ENCODE measurements at places on chromosomes 1 and 21.

DNA sequence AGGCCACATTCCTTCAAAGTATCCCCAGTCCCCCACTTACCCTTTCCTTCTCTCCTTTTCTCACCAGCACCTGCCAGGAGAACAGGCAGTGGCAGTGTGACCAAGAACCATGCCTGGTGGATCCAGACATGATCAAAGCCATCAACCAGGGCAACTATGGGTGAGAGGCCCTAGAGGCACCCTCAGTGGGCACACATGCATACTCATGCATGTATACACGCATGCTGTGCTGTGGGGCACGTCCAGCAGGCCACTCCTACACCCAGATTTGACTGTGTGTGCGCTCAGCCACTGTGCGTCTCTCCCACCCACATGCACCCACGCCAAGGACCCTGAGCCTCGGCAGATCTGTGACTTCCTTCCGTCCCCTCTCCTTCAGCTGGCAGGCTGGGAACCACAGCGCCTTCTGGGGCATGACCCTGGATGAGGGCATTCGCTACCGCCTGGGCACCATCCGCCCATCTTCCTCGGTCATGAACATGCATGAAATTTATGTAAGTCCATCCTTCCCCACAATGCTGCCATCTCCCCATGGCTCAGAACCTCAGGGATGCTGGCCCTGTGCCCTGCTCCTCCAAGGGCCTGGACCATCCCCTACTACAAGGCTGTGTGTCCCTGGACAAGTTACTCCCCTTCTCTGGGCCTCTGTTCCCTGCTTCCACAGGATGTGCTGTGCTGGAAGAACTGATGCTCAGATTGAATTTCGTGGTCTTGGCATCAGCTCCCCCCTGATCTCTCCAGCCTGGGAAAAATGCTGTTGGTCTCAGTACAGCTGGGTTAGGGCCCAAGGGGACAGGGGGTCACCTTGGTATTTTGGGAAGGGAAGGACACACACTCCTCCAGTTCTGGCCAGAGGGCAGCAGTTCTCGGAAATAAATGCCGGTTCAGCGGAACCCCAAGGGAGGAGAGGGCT is 7.0 kb downstream of the TINAGL1 start:
- DNase-seq, result no peak

DNA sequence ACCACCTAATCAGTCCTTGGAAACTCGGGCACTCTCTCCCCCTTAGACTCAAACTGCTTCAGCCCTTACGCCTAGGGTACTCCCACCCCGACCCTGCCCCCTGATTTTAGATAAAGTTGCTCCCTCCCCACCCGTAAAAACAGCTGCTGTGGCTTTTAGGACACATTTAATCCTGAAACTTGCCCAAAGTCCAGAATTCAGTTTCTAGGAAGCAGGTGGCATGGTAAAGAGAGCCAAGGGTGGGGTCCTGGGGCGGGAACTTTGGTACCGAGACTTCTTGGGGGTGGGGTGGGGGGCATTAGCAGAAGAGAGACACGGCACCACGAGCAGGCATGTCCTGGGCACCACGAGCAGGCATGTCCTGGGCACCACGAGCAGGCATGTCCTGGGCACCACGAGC is 52.4 kb downstream of the CASZ1 start:
- no peak for DNase-seq

- peak; percentile 63 for DNase-seq
Observed at GRCh38 chr1:35564037-35564883, 6.7 kb downstream of the NCDN start.

DNA sequence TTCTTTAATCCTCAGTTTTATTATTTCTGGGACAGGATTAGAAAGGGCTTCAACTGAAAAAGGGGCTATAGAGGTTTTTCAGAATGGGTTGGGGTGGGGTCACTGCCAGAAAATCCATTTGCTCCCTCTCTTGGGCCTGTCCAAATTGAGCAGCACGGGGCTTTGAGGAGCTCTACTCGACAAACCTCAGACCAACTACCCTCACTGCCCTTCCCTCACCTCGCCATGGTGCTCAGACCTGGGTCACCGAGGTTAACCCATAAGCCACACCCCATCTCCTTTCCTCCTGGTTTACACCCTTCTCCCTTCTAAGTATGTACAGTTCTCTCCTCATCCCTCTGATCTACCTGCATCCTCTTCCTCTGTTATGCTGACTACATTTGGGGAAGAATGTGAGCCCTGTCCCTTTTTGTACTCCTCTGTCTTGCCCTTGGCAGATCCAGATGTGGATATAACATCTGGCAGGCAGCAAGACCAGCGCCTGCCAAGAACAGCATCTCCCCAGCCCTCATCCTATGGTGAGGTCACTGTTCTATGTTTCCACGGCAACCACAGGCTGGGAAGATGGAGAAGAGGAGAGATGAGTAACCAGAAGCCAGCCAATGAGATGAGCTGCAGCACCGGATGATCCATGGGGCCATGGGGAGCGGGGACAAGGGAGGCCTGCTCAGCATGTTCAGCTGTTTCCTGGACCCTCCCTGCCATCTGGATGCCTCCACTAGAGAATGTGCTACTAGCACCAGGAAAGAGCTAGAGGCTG is 3.7 kb upstream of the FABP3 start:
- DNase-seq, result no peak

- peak; percentile 62 for DNase-seq
Observed at GRCh38 chr1:11719313-11720032, 16.5 kb upstream of the AGTRAP start.

DNA sequence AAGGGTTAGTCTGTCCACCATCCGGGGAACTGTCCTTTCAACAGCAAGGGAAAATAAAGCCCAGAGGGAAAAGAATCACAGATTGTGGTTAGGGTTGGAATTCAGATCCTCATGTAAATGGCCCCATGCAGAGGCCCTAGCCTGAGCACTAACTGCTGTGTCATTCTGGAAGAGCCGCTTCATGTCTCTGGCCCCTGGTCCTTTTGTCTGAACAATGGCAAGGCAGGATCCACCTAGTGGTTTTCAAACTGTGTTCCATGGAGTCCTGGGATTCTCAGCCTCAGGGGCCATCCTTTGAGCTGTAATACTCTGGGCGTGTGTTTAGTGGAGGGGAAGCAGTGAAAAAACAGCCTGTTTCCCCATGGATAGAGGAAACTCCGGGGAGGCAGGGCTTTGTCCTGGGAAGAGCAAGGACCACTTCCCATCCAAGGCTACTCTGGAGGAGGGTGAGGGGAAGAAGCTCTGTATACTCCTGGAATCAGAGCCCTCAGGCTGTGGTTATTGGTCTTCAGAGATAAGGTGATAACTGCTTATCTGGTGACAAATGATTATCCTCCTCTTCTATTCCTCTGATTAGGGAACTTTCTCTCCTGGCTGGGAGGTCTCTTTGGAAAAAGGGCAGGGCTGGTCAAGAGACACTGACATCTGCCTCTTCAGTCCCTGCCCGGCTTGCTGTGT is 19.2 kb downstream of the PAX7 start:
- no peak for DNase-seq

- DNase-seq, result no peak
Observed at GRCh38 chr1:97461782-97462181, 459.1 kb downstream of the DPYD start.

Measured in stimulated activated CD4-positive, alpha-beta T cell treated with anti-CD3 and anti-CD28 coated beads, Interleukin-15, amount 100 ng/mL, for 48 hours (primary cell).